ENCODE measurements at places on chromosomes 12 and 14.

DNA sequence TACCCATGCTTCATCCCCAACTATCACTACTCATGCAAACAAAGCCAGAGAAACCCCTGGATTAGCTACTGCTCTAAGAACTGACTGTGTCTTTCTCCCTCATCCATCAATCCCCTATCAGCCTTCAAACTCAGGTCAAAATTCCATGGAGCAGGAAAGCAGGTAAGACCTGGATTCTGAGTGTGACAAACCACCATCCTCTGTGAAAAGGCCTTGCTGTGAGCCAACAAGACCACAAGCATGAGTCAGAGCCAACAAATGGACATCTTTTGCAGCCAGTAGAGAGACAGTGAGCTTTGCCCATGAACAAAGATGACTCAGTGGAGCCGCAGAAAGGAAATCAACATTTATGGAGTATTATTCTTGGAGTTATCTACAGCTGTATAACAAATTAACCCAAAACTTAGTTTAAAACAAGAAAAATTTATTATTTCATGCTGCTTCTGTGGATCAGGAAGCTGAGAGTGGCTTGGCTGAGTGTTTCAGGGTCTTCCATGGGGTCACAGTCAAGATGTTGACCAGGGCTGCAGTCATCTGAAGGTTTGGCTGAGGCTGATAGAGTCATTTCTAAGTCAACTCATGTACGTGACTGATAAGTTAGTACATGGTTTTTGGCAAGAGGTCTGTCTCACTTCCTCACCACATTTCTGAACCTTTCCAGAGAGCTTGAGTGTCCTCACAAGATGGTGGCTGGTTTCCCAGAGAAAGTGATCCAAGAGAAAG lies 61.1 kb downstream of the PITPNM2 start:
- no peak for DNase-seq

DNA sequence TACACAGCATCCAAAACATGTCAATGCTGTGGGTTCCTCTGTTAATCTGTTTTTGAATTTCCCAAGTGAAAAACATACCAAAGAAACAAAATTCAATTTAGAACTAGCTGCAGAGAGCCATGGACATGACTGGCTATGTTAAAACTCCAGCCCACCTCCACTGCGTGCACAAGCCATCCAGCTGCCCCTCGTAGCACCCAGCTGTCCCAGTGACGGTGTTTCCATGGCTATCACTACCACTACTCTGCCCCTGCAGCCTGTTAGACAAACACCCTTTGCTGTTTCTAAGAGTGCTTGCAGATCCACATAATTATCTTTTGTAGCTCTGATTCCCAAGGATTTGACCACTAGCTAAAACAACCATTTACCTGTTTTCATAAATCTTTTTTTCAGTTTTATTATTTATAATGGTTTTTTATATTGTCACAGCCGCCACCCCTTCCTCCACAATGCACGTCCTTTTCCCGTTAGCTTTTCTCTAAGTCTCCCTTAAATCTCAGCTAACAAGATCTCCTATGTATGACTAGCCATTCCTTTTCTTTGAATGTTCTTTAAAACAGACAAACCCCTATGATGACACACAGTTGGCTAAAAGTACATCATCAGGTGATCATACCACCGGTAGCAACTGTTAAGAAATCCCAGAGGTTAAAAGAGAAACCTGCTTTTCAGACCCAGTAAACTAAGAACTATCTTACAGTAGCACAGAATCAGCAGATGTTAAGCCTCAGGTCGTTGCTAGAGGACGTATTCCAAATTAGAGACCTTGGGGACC lies 37.8 kb upstream of the NAA30 start:
- DNase-seq, result no peak

DNA sequence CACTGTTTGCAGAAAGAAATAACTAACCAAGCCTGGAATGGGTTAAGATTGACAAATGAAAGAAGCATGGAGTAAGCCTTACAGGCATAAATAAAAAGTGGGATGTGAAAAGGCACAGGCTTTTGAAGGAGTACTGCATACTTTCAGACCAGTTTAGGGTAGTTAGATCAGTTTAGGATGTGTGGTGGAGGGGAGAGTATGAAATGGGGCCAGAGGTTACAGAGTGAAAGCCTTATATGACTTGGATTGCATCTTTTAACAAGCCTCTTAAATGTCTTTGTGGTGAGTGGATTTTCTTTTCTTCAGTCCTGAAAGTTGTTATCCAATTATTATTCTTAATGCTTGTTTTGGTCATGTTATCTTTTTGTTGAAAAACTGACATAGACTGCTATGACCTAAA lies 52.2 kb upstream of the TRHDE start:
- no peak for DNase-seq

DNA sequence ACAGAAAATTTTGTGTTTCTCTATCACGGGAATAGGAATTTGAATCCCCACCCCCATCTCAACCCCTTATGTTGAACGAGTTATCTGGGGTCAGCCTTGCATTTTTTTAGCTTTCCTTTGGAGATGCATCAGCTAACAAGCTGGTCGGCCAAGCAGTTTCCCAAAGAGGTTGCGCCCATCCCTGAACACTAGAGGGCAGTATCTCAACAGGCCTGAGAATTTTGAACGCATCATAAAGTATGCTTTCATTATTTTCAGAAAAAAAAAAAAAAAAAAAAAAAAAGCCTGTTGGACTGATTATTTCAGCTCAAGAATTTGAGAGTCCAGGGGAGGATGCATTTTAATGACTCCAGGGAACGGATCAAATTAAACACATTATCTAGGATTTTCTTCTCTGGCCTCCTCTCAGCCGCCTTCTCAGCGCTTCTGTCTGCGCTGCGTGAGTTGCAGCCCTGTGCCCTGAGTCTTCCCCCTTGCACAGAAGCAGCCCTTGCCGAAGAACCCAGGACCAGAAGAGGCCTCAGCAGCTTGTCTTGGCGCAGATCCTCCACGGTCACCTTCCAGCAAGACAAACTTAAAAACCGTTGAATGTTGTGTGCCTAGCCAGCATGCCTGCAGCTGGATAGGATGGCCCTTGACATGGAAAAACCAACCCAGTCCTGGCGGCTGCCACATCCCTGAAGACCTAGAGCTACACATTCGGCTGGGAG lies 76.6 kb upstream of the GZMB start:
- peak; percentile 61 for DNase-seq

GRCh38 chr14:86933460-86933859 lies 1059.5 kb downstream of the GALC start:
- no peak for DNase-seq

Measured in activated naive CD4-positive, alpha-beta T cell treated with Interleukin-2 at 50 U/mL for 16 hours (primary cell).